ENCODE measurements at places on chromosomes 13 and 19.

DNA sequence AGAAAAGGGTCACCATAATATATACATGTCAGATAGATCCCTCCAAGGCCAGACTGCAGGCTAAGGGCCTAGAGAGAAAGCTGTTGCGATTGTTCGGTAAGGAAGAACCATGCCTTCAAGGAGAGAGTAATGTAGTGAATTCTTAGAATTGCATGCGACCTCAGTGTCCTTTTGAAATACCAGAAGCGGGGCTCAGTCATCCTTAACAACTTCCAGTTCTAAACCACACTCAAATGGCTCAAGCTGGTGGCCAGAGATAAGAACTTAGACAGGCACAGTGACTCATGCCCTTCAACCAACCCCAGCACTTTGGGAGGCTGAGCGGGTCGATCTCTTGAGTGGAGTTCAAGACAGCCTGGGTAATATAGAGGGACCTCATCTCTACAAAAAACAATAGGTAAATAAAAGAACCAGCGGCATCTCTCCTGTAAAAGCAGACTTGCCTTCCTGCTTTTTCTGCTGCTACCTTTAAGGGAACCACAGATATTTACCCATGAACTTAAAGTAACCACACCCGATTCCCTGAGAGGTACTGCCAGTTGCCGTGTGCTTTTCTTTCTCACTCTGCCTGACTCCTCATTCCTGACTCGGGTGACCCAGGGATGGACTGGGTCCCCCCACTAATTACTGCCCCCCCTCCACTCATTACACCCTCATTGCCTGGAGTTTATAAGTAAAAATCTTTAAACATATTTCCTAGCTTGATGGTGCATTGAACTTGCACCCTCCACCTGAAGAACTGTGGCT, 15.4 kb upstream of the SIGLEC6 start:
- H3K4me3 ChIP-seq, result no peak overlapping the region
- H3K4me1 ChIP-seq, result no peaks in the 10 kb centered on the region
- no peaks in the 10 kb centered on the region for H3K36me3 ChIP-seq
- H3K27me3 ChIP-seq, result no peaks in the 10 kb centered on the region

GRCh38 chr19:17553256-17553655, 2.2 kb upstream of the COLGALT1 start:
- no peak overlapping the region for H3K27ac ChIP-seq
- no peaks in the 10 kb centered on the region for H3K4me1 ChIP-seq
- DNase-seq, result no peak
- no peaks in the 10 kb centered on the region for H3K36me3 ChIP-seq
- H3K4me3 ChIP-seq, result no peak overlapping the region

GRCh38 chr19:30065680-30066606, 123.9 kb downstream of the URI1 start:
- no peaks in the 10 kb centered on the region for H3K36me3 ChIP-seq
- DNase-seq, result peak; percentile 15
- H3K27ac ChIP-seq, result no peak overlapping the region
- H3K27me3 ChIP-seq, result no peaks in the 10 kb centered on the region
- no peak overlapping the region for H3K4me3 ChIP-seq
- H3K4me1 ChIP-seq, result no peaks in the 10 kb centered on the region

DNA sequence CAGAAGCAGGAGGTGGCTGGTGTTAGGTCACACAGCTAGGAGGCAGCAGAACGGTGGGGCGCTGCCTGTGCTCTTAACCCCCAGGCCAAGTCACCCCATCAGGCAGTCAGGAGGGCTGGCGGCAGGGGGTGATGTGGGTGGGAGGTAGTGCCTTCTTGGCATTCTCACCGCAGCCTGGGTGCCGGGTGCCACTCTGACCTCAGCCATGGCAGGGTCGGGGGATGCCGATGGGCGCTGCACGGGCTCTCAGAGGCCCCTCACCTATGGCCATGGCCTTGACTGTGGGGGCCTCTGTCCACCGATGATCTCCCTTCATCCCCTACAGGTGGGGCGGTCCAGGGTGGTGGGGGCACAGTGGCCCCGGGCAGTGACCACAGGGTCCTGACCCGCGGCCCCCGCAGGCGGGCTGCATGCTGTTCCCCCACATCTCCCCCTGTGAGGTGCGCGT, 5.6 kb downstream of the PTOV1 start:
- H3K27ac ChIP-seq, result no peak overlapping the region
- H3K36me3 ChIP-seq, result peaks cover 10% of the 10 kb centered on the region
- peak; percentile 45 for DNase-seq
- H3K4me1 ChIP-seq, result no peaks in the 10 kb centered on the region
- no peak overlapping the region for H3K4me3 ChIP-seq

DNA sequence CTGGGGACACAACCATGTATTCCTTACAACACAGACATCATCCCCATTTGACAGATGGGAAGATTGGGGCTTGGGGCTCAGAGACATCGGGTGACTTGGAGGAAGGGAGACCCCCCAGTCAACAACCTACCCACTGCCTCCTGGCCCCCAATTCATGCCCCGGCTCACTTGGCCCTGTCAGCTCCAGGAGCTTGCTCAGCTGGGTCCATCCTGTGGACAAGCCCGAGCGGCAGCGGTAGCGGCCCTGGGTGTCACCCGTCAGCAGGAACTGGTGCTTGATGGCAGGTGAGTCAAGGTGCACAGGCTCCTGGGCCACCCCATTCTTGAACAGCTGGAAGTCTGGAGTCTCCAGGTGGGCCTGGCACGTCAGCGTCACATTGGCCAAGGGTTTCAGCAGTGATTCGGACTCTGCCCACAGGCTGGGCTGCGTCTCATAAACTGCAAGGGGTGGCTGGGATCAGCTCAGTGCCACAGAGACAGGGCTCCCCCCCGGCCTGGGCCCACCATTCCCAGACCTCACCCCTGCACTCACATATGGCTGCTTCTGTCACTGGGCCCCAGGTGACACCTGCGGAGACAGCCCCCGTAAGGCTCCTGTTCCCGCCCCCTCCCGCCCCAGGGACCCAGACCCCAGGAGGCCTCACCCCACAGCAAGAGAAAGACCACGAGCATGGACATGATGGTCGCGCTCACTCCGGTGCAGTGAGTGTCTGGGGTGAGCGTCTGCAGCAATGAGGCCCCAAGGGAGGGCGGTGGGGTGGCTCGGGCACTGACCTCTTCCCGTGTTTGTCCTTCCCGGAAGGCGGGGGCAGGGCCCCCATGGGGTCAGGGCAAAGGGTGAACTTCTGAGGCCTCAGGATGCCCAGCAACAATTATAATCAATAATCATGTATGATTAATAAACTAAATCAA, at the start of gene A1BG:
A1BG (minus strand) TSS at position 733 of the 912 bp plus-strand sequence; CDS start at position 678, 55 bp downstream.
- H3K27ac ChIP-seq, result no peak within 1 kb of the TSS
- no peaks in the 10 kb centered on the region for H3K4me1 ChIP-seq
- no peaks in the 10 kb centered on the region for H3K27me3 ChIP-seq
- no peak within 1 kb of the TSS for H3K4me3 ChIP-seq
- DNase-seq, result no peak

DNA sequence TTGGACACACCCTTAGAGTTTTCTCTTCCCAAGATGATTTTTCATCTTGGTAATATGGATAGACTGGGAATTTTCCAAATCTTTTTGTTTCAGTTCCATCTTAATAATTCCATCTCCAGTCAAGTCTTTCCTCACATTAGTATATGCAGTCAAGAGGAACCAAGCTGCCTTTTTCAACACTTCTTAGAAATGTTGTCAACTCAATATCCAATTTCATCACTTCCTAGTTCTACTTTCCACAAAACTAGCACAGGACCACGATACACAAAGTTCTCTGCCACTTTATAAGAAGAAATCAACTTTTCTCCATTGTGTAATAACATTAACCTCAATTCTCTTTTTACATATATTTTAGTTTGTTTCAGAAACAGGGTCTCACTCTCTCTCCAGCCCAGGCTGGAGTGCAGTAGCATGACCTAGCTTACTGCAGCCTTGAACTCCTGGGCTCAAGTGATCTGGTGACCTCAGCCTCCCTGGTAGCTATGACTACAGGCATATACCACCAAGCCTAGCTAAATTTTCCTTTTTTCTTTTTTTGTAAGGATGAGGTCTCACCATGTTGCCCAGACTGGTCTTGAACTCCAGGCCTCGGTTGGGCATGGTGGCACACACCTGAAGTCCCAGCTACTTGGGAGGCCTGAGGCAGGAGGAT, 15.5 kb downstream of the ZNF443 start:
- H3K27me3 ChIP-seq, result no peaks in the 10 kb centered on the region
- no peaks in the 10 kb centered on the region for H3K36me3 ChIP-seq
- no peak for DNase-seq
- no peaks in the 10 kb centered on the region for H3K4me1 ChIP-seq
- H3K4me3 ChIP-seq, result no peak overlapping the region

DNA sequence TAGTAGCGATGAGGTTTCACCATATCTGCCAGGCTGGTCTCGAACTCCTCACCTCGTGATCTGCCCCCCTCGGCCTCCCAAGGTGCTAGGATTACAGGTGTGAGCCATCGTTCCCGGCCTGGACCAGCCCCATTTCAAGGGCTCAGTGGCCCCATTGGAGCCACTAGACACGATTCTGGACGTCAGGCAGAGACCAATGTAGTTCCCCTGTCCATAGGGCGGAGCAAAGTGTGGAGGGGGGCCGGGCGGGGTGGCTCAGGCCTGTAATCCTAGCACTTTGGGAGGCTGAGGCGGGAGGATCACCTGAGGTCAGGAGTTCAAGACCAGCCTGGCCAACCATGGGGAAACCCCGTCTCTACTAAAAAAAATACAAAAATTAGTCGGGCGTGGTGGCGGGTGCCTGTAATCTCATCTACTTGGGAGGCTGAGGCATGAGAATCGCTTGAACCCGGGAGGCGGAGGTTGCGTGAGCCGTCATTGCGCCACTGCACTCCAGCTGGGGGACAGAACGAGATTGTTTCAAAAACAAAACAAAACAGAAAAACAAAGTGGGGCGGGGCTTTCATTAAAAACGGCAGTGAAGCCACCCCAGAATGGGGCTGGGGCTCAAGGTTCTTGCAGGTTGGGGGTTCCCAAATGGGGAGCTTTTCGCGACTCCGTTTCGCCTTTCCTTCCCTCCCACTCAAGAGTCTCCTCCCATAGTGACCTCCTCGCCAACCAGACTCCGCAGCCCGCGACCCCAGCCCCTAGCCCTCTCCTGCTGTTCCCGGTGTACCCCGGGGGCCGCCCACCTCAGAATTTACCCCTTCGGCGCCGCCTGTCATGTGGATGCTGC, 758 bp upstream of the TECR start:
- DNase-seq, result peak; percentile 37
- H3K36me3 ChIP-seq, result no peaks in the 10 kb centered on the region
- H3K27me3 ChIP-seq, result no peaks in the 10 kb centered on the region
- peak overlapping the region; percentile 29 for H3K4me3 ChIP-seq

DNA sequence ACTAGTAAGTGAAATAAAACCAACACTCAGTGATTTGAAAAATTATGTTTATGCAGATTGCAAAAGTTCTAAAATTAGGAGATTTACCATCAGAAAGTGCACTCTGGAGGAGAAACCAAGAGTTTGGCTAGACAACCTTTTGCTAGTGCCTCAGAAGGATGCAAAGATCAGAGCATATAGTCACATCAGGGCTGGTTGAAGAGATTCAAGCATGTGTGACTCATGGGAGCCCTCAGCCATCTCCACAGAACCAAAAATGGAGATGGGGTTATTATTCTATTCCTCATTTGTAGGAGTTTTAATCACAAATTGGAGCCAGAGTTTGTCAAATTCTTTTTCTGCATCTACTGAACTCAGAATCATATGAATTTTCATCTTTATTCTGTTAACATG, 32.9 kb upstream of the OXGR1 start:
- H3K27me3 ChIP-seq, result no peaks in the 10 kb centered on the region
- no peaks in the 10 kb centered on the region for H3K36me3 ChIP-seq
- no peak for DNase-seq

- no peaks in the 10 kb centered on the region for H3K27me3 ChIP-seq
- no peak for DNase-seq
- no peaks in the 10 kb centered on the region for H3K36me3 ChIP-seq
- H3K27ac ChIP-seq, result no peak overlapping the region
- H3K4me1 ChIP-seq, result no peaks in the 10 kb centered on the region
Measured at GRCh38 chr13:42412812-42413483, 141.0 kb downstream of the AKAP11 start.

- H3K27me3 ChIP-seq, result no peaks in the 10 kb centered on the region
- peak; percentile 92 for DNase-seq
- H3K27ac ChIP-seq, result peak overlapping the region; percentile 67
- H3K4me3 ChIP-seq, result no peak overlapping the region
- peaks cover 3% of the 10 kb centered on the region for H3K4me1 ChIP-seq
- H3K36me3 ChIP-seq, result no peaks in the 10 kb centered on the region
Measured at GRCh38 chr19:2627319-2627829, 75.1 kb downstream of the GNG7 start.

GRCh38 chr19:31354799-31355664, 5.8 kb upstream of the TSHZ3 start:
- no peak overlapping the region for H3K27ac ChIP-seq
- H3K4me3 ChIP-seq, result no peak overlapping the region
- H3K4me1 ChIP-seq, result no peaks in the 10 kb centered on the region

- DNase-seq, result no peak
- H3K27ac ChIP-seq, result no peak overlapping the region
- no peaks in the 10 kb centered on the region for H3K27me3 ChIP-seq
- H3K4me3 ChIP-seq, result no peak overlapping the region
- H3K4me1 ChIP-seq, result no peaks in the 10 kb centered on the region
- no peaks in the 10 kb centered on the region for H3K36me3 ChIP-seq
Measured at GRCh38 chr19:55453511-55454260, 7.8 kb downstream of the ISOC2 start.

GRCh38 chr19:10295305-10295846, 5.6 kb downstream of the ICAM5 start:
- H3K4me1 ChIP-seq, result peaks cover 11% of the 10 kb centered on the region
- H3K36me3 ChIP-seq, result no peaks in the 10 kb centered on the region
- no peak for DNase-seq
- no peaks in the 10 kb centered on the region for H3K27me3 ChIP-seq
- no peak overlapping the region for H3K27ac ChIP-seq
- no peak overlapping the region for H3K4me3 ChIP-seq

GRCh38 chr19:49344505-49345423, 9.6 kb downstream of the CD37 start:
- no peak for DNase-seq
- peaks cover 29% of the 10 kb centered on the region for H3K36me3 ChIP-seq
- H3K4me1 ChIP-seq, result no peaks in the 10 kb centered on the region
- H3K27ac ChIP-seq, result no peak overlapping the region
- no peak overlapping the region for H3K4me3 ChIP-seq
- no peaks in the 10 kb centered on the region for H3K27me3 ChIP-seq

- no peaks in the 10 kb centered on the region for H3K27me3 ChIP-seq
- DNase-seq, result peak; percentile 85
- H3K36me3 ChIP-seq, result no peaks in the 10 kb centered on the region
- peaks cover 3% of the 10 kb centered on the region for H3K4me1 ChIP-seq
- H3K27ac ChIP-seq, result no peak overlapping the region
Measured at GRCh38 chr19:47247308-47247990, 8.9 kb upstream of the CCDC9 start.

Measured in pancreas (tissue), 10 donors.